Stimulated activated CD8-positive, alpha-beta memory T cell treated with anti-CD3 and anti-CD28 coated beads, Interleukin-7, amount 100 ng/mL, for 1 hour (primary cell): ENCODE measurements at places on chromosomes 12 and 14.
A peak's percentile ranks its signal among the peaks of the same experiment; 100 is the strongest.

DNA sequence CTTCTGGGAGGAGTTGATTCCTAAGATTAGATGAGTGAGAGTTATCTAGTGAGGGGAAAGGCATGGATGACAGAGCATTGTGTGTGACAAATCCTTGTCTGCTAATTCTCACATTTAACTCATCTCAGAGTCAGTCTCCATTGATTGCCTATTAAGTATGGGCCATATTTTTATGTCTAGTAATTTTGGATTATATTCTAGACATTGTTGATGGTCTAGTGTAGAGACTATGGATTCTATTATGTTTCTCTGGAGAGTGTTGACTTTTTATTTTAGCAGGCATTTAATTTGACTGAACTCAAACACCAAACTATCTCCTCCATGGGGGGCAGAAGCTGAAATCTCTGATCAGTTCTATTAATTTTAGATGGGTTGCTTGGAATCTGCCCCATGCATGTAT, 114.4 kb downstream of the CACNA1C start:
- no peak for DNase-seq

GRCh38 chr12:122203301-122204166, at the start of gene B3GNT4:
B3GNT4 (plus strand) TSS chr12:122203709; CDS start chr12:122204619, 910 bp downstream.
- DNase-seq: peak; percentile 47

- no peak for DNase-seq
Observed at GRCh38 chr12:67069451-67070306, 199.5 kb upstream of the CAND1 start.

- DNase-seq: no peak
Observed at GRCh38 chr14:105912641-105913180, 386.3 kb downstream of the TMEM121 start.

DNA sequence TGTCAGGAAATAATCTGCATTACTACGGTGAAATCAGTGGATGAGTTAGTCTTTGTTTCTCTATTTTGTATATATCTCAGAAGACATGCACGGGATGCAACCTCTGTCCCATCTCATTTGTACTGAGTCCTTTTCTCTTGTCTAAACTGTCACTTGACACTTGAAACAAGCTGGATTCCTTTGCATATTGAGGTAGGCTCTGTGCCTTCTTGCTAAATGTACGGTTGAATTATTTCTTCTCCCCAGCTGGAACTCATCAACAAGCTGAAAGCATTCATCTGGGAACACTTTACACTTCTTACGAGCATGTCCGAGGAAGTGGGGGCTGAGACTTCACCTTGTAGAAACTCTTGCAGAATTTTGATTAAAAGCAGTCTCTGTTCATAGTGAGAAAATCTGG, 119.5 kb downstream of the VEZT start:
- no peak for DNase-seq

DNA sequence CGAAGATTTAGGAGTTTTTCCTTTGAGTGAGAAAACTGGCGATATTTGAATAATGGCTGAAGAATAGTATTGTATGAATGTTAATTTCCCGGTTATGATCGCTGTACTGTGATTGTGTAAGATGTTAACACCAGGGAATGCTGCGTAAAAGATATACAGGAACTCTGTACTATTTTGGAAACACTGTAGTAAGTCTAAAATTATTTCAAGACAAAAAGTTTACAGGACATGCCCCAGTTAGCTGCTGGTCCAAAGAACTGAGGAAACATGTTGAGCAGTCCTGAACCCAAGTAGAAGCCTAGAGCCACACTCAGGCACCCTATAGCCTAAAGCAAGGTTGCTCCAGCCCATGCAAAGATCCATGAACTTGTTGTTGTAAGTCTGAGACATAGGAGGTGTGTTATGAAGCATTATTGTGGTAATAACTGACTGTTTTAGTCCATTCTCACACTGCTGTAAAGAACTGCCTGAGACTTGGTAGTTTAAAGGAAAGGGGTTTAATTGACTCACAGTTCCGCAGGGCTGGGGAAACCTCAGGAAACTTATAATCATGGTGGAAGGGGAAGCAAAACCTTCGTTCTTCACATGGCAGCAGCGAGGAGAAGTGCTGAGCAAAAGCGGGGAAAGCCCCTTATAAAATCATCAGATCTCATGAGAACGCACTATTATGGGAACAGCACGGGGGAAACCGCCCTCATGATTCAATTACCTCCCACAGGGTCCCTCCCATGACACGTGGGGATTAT, 99.8 kb upstream of the RESF1 start:
- DNase-seq: no peak

- no peak for DNase-seq
Observed at GRCh38 chr12:56118688-56119357, 757 bp downstream of the ZC3H10 start.

- no peak for DNase-seq
Observed at GRCh38 chr12:127179176-127179575, 1087.8 kb upstream of the TMEM132C start.

GRCh38 chr14:104982548-104983230, 2.9 kb upstream of the CLBA1 start:
- no peak for DNase-seq

- DNase-seq: no peak
Observed at GRCh38 chr12:50562520-50563433, 58.0 kb downstream of the DIP2B start.

DNA sequence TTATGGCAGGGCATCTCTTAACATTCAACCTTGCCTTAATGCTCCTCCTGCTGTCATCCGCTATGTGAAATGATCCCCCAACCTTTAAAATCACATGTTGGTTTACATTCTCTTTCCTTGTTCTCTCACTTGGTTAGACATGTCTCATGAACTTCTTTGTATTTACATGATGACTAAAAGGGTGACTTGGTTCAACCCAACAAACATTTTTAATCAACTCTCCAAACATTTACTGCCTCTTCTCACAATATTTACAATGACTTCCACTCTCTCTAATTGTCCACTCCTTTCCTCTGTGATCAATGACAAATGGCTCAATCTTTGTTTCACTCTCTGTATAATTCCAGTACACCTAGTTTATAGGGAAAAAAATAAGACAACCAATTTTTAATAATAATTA, 506.1 kb downstream of the NELL2 start:
- no peak for DNase-seq

- DNase-seq: no peak
Observed at GRCh38 chr14:51996148-51996746, 6.9 kb downstream of the RTRAF start.

DNA sequence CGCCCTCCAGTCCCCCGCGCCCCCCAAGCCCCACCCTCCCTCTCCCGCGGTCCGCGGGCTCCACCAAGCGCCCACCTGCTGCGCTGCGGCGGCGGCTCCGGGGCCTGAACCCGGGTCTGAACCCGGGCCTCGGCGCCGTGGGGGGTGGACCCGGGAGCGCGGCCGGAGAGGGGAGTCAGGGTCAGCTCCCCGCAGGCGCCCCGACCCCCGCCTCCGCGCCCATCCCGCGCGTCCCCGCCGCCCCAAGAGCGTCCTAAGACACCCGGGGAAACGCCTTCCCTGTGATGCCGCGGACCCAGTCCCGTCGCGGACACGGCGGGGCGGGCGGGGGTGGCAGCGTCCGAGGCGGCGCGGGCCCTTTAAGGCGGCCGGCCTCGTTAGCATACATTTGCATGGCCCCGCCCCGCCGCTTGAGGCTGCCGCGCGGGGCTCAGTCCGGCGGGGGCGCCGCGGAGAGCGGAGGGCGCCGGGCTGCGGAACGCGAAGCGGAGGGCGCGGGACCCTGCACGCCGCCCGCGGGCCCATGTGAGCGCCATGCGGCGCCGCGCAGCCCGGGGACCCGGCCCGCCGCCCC, at the start of gene MMP17:
TSS of gene MMP17 (plus strand) at position 433 of the 574 bp plus-strand sequence. CDS start at position 535, 102 bp downstream.
- DNase-seq: no peak

DNA sequence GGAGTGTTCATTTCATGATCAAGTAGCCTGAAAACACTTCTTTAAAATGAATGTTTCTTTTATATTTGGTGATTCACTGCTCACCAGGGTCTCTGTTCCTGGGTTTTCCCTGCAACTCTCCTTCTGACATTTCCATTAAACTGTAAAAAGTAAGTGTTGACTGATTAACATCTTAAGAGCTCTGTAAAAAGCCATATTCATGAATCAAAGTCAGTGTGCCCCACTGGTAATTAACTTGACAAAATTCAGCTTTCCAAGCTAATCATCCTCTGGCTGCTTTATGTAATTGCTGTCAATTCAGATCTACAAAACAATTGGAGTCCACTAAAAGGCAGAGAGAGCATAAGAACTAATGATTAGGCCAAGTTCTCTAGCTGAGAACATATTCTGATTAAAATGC, 41.6 kb downstream of the CNTN1 start:
- DNase-seq: no peak

DNA sequence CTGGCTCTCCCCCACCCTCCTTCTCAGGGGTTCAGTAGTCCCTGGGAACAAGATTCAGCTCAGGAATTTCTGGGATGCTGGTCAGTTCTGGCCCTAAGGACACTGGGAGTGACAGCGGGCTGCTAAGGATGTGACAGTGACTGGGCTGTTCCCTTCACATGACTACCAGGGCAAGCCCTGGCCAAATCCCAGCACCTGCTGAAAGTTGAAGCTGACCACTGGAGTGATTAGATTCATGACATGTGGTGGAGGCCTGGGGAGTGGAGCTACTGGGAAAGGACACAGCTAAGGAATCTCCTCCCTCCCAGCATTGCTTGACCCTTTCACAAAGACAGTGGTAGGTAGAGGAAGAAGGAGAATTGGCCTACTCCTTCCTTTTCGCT, 204.9 kb downstream of the DAD1 start:
- DNase-seq: no peak

GRCh38 chr14:61598980-61599379, 96.3 kb upstream of the HIF1A start:
- DNase-seq: no peak

DNA sequence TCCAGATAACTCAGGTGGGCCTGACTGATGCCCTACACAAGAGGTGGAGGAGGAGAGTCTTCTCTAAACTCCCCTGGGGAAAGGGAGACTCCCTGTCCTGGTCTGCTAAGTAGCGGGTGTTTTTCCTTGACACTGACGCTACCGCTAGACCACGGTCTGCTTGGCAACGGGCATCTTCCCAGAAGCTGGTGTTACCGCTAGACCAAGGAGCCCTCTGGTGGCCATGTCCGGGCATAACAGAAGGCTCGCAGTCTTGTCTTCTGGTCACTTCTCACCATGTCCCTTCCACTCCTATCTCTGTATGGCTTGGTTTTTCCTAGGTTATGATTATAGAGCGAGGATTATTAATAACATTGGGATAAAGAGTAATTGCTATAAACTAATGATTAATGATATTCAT, 965.5 kb downstream of the TMEM121 start:
- no peak for DNase-seq

- no peak for DNase-seq
Observed at GRCh38 chr12:51869496-51869865, 18.4 kb upstream of the ANKRD33 start.

- DNase-seq: no peak
Observed at GRCh38 chr12:116325336-116325664, 47.8 kb upstream of the MED13L start.

DNA sequence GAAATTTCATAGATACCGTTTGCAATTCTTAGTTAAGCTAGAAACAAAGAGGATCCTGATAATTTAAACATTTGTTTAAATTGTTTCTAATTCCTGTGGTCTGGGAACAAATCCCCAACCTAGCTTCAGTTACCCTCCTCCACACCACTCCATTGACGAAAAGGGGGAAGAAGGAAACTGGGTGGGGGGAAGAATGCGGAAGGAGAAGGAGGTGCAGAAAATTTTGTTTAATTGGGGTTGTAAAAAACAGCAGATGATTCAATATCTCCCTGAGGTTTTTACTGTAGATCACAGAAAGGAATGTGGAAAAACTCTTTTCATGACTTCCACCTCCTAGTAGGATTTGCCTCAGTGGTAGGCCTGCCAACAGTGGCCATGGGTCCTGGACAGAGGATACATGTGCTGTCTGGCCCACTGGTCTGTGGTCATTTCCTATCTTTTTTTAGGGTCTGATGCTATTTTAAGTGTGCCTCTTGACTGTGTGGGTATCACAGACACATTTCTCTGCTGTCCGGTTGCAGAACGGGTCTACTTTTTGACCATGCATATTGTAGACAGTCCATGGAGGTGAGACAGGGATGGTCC, 122.9 kb upstream of the PCED1B start:
- DNase-seq: no peak

DNA sequence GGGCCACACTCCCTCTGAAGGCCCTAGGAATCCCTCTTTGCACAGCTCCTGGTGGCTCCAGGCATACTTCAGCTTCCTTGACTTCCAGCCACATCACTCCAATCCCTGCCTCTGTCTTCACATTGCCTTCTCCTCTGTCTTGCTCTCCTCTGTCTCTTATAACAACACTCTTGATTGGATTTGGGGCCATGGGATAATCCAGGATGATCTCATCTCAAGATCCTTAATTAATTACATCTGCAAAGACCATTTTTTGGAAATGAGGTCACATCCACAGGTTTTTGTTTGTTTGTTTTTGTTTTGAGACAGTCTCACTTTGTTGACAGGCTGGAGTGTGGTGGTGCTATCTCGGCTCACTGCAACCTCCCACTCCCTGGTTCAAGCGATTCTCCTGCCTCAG, 88.7 kb downstream of the TMTC1 start:
- DNase-seq: no peak

DNA sequence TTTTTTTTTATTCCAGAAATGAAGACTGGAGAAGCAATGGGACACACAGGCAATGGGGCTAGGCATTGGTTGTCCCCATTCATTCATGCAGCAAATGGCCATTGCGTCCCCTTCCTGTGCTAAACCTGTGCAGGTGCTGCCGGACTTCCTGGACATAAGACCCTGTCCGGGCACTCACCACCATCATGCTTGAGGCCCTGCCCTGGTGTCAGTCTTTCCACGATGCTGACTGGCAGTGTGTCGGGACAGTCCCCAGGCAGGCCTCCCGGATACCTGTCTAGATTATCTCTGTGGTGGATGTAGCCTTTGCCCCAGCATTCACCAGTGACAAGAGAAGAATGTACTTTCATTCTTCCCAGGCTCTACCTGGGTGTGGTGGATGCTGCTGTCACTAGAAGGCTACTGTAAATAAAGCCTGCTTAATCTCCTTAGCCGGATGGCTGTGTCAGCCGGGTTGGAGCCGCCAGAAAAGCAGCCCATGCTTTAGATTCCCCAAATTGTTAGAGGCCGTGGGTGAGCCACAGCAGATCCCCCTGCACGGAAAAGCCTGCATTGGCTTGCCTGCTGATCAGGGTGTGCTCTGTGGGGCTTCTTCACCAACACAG, 94.5 kb upstream of the PARP11 start:
- DNase-seq: no peak
